ENCODE measurements at places on chromosomes 1 and 21.

- DNase-seq: no peak
Measured at GRCh38 chr1:14677292-14677971, 78.9 kb downstream of the KAZN start.

DNA sequence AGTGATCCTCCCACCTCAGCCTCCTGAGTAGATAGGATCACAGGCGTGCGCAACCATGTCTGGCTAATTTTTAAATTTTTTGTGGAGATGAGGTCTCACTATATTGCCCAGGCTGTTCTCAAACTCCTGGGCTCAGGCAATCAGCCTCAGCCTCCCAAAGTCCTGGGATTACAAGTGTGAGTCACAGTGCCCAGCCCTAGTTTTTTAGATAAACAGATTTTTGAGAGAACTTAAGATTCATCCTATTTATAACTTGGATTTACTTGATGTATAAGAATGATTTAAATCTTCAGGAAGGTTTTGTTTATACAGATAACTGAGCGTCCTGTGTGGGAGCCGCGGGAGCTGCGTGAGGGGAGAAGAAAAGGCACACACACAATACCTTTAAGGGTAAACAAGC lies 26.2 kb downstream of the HEYL start:
- no peak for DNase-seq

- no peak for DNase-seq
Measured at GRCh38 chr1:24925963-24926362, 4.1 kb downstream of the RUNX3 start.

GRCh38 chr1:8006037-8006963 lies 19.8 kb downstream of the ERRFI1 start:
- no peak for DNase-seq

DNA sequence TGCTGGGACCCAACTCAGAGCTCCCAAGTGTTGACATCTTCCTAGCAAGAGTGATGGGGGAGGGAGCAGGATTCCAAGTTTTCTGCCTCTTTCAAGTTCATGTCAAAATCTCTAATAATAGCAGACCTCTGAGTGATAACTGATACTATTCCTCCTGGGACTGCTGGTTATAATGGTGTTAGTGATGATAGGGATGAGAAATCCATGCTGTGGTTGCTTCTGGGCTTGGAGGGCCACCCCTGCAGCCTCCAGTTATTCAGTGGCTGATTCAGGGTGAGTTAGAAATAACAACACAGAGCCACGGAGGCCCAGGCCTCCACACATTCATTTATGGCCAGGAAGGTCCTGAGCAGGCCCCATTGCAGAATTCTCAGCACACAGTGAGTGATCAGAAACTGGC lies 40.6 kb upstream of the ARTN start:
- DNase-seq: no peak

- DNase-seq: no peak
Measured at GRCh38 chr1:246215510-246215903, 291.6 kb downstream of the SMYD3 start.

DNA sequence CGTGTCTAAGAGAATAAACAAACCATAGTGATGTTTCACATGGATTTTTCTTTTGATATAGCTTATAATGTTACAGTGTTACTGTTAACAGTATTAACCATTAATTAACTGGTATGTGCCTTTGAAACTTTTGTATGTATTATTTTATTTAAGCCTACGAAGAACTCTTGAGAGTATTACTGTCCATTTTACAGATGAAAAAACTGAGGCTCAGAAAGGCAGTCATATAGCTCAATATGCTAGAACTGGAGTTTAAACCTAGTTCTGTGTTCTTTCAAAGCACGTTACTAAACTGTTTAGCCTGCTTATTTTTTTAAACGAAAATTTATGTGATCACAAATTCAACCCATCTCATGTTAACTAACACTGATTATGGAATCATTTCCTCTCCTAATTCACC lies 83.5 kb downstream of the POU2F1 start:
- DNase-seq: no peak

- no peak for DNase-seq
Measured at GRCh38 chr1:23216771-23217420, 406 bp downstream of the HTR1D start.

- no peak for DNase-seq
Measured at GRCh38 chr1:244435562-244436205, 16.0 kb downstream of the ADSS2 start.

DNA sequence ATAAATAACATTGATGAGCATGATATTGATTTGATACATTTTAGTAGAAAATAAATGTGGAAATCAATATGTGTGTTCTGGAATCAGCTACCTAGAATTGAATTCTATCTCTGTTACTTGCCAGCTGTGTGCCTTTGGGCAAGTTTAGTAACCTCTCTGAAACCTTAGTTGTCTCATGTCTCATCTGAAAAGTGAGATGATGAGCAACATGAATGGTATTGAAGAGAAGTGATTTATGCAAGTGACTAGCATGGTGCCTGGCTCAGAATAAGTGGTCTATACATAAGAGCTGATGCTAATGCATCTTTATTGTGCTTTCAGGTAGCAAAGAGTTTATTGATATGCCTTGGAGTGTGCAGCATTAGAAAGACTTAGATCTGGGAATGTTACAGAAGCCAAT lies 383.3 kb downstream of the PRDM2 start:
- no peak for DNase-seq

DNA sequence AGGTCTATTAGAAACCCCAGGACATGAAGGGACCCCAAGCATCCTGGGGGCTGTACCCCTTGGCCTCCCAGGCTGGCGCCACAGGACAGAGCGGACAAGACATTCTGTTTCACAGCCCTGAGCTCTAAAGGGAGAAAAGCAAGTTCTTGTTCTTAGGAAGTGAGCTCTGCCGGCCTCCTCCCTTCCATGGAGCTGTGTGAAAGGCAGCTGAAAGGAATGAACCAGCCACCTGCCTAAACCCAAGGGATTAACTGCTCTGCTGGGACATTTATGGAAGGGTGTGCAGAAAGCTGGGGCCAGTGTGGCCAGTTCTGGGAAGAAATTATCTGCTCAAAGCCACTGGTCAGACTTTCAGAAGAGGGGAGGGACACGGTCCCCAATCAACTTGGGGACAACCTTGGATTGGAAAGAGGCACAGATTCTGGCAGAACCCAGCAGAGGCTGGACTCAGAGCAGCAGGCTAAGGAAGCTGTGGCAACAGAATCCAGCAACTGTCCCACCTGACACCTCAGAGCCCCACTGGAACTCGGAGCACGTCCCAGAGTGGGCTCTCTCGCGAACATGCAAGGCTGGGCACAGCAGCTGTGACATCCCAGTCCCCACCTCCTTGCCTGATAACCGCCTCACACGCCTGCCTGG lies 2.1 kb downstream of the KLHL21 start:
- DNase-seq: no peak

DNA sequence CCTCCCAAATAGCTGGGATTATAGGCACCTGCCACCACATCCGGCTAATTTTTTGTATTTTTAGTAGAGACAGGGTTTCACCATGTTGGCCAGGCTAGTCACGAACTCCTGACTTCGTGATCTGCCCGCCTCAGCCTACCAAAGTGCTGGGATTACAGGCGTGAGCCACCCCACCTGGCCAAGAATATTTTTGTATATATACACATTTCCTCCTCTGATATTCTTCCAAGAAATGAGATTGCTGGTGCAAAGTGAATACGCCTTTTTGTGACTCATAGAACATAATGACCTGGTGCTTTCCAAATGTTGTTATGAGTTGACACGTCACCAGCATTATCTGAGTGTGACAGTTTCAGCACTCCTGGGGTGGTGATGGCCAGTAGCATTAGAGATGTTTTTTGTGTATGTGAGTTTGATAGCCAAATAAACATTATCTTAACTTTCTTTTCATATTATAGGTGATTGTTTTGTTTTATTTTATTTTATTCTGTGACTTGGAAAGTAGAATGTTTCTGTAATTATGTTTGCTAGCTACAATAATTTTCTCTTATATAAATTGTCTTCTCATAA lies 54.9 kb downstream of the KCNK1 start:
- DNase-seq: no peak

DNA sequence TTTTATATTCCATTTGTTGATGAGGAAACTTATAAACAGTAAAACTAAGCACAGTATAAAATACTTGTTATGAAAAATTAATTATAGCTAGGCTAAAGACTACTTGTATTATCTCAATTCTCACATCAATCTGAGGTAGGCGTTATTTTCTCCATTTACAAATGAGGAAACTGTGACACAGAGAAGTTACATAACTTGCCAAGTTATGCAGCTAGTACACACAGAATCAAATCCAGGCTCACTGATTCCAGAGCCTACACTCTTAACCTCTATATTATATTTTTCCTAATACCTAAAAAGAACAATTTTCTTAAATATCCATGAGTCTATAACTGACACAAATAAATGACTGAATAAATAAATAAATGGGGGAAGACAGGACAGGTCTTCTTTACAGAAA lies 11.2 kb upstream of the VPS45 start:
- no peak for DNase-seq

- DNase-seq: no peak
Measured at GRCh38 chr21:24671901-24672300, 935.4 kb downstream of the MRPL39 start.

- no peak for DNase-seq
Measured at GRCh38 chr1:184716158-184716557, 38.5 kb downstream of the EDEM3 start.

- no peak for DNase-seq
Measured at GRCh38 chr1:203097001-203097400, 11.2 kb upstream of the MYOG start.

DNA sequence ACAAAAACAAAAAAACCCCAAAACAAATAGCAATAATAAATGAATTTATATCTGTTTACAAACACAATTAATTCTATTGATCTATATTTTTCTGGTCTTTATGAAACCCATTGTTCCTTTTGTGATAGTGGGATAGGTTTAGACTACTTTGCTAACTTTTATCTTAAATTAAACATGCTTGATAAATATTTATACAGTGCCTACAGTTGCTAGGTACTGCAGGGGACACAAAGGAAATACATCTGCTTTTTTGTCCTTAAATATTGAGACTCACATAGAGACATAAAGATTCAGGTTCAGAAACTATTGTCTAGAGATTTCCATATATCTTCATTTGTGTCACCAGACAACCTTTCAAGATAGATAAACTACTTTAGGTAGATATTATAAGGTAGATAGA lies 8.5 kb upstream of the DNAH14 start:
- DNase-seq: no peak

DNA sequence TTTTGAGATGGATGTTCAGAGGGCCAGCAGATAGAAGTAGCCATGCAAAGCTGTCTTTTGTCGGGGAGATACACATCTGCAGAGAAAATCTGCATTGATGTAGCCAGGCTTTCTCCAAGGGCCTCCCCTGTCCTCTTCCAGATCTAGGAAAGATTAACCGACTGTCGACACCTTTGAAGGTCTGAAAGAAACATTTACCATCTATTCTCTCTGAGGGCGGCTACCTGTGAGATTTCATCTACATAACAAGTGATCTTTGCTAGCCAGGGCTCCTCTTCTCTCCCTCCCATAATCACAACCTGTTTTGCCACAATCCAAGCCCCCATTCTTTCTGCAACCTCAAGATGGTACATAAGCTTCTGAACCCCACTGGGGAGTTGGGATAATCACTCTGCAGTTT lies 193.6 kb downstream of the RGS7 start:
- DNase-seq: no peak

- DNase-seq: no peak
Measured at GRCh38 chr1:178418284-178418955, 78.3 kb downstream of the CLEC20A start.

DNA sequence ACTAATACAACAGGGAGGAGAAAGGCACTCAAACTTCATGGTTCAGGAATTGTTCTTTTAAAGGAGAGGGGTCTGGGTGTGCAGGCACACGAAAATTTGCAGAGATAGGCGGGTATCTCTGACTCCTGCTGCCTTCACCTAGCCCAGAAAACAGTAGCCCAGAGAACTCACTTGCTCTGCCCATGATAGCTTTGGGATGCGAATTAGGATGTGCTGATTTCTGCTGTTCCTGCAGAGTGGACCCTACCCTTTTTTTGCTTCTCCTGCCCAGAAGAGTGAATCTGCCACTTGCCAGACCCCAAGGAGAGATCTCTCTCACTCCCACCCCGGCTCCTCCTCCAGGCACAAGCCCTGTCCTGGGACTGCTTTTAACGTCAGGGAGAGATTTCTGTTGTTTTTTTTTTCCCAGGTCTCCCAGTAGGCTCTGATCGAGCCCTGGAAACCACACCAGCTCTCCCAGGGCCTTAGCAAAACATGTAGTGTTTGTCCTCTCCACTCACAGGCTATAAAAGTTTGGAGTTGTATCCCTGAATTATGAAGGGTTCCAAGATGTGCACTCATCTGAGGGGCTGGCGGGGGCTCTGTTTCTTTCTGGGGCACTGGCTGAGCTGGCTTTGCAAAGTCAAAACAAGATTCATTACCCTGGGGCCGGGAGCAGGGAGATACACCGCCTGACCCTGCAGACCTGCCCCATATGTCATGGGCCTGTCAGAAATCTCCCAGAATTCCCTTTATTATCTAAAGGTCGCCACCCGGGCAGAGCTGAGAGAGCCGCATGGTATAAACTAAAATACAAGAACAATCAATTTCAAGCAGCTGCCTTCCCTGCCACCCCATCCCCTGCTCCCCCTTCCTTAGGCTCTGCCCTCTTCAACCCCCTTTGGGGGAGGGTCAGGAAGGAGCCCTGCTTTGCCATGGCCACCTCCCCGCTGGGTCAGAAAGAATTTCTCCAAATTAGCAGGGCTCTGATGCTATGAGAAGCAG lies 17.9 kb downstream of the PLXNA2 start:
- no peak for DNase-seq

Measured in retinal pigment epithelial cell (primary cell).